DMS53 (cell line): ENCODE measurements at places on chromosomes 5 and 9.

DNA sequence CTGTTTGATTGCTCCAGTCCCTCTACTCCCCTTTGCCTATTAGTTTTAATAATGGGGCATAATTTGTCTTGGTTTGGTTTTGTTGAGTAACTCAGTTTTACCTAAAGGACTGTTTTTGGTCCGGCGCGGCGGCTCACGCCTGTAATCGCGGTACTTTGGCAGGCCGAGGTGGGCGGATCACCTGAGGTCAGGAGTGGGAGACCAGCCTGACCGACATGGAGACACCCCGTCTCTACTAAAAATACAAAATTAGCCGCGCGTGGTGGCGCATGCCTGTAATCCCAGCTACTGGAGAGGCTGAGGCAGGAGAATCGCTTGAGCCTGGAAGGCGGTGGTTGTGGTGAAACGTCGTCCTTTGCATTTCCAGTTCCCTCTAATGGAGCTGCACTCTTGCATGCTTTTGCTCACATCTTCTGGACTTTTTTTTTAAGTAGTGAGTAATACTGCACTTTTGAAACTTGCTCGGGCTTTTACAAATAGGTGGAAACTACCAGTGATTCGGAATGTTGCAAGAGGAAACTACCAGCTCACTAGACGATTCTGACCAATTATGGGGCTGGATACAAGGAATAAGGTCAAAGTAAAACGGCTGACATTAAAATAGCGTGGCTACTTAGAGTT, 721 bp upstream of the MAML1 start:
- peak; percentile 78 for DNase-seq

DNA sequence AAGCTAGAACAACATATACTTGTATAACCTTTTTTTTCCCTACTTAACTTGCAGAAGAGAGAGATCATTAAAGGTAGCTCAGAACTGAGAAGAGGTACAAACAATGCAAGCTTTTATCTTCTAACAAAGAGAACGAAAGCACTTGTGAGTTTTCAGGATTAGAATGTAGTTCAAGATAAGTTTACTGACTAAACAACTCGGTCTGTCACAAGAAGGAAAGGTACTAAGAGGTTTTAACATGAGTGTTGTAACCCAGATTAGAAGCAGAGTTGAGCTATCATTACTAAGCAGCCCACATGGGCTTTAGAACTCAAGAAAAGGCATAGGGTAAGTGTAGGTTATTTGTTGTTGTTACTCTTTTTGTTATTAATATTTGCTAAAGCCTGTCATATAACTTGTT, 25.2 kb downstream of the GIN1 start:
- DNase-seq: no peak

DNA sequence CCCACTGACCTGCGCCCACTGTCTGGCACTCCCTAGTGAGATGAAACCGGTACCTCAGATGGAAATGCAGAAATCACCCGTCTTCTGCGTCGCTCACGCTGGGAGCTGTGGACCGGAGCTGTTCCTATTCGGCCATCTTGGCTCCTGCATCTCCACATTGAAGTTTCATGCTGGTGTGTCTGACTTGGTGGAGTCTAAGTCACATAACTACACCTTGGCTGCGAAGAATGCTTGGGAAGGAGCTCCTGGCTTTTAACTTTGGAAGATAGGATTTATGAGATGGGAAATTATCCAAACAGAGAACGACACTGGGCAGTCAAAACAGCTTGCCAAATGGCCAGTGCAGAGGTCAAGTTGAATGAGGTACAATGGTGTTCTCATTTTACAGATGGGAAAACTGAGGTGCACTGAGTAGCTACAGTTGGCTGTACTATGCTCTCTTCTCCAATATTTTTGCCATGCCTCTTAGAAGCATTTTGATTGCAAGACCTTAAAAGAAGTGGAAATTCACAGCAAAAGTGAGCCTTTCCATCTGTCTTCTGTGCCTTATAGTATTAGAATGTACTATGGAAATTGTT, 36.7 kb downstream of the CCDC192 start:
- no peak for DNase-seq

- DNase-seq: peak; percentile 78
Measured at GRCh38 chr9:37466037-37466709, 923 bp upstream of the ZBTB5 start.

- no peak for DNase-seq
Measured at GRCh38 chr5:35855187-35855586, 1.5 kb upstream of the IL7R start.

DNA sequence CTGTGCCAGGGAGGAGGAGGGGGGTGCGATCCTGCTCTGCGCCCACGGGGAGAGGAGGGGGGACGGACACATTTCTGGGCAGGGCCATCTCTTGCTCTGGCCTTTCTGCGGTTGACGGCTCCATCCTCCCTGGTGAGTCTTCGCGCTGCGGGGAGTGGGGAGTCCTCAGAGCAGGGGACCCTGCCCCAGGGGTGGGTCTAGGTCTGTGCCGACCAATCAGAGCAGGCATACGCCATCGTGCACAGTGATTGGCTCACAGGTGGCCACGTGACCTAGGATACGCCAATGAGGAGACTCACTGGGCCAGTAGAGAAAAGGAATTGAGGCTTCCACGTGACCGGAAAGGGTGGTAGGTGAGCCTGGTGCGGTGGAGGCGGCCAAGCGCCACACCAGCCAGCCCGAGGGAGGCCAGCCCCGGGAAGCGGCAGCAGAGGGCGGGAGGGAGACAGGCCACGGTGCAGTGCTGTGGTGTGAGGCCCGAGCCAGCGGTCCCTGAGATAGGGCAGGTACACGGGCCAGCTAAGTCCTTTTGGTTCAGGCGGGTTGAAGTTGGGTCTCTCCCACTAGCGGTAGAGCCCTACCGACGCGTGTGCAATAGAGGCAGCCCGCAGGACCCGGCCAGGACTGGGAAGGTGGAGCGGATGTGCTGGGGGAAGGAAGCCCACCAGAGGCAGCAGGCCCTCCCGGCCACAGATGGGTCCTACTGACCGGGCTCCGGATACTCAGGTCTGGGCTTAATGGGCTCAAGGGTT, 65.2 kb upstream of the RNF130 start:
- no peak for DNase-seq

- DNase-seq: no peak
Measured at GRCh38 chr5:149739371-149739770, 9.3 kb downstream of the PPARGC1B start.

DNA sequence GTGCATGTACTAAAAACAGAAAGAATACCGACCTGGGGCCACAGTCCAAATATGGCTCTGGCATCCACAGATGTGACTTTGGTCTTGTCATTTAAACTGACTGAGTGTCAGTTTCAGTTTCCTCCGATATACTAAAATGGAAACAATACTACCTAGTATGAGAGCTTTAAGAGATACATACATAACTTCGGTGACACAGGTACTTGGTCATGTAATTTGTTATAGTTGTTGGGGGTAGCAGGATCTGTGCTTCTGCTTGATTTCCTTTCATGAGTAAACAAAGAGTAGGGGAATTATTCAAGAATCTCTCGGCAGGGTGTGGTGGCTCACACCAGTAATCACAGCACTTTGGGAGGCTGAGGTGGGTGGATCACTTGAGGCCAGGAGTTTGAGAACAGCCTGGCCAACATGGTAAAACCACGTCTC, 32.1 kb downstream of the MTMR12 start:
- DNase-seq: no peak

DNA sequence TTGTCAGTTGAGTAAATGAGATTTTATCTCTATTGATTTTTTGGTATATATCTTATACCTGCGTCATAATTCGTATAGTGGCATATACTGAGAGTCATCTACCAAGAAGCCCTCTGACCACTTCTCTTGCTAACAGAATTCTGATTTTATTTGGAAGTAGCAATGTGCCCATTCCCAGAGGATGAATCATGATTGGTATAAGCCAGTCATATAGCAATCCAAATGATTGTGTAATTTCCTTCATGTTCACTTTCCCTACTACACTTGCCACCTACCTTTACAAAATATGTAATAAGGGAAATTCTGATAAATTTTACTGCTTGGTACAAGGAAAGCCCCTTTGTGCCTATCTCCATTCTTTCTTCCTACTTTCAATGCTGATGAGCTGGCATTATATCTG, 16.1 kb upstream of the ZNF462 start:
- DNase-seq: no peak

DNA sequence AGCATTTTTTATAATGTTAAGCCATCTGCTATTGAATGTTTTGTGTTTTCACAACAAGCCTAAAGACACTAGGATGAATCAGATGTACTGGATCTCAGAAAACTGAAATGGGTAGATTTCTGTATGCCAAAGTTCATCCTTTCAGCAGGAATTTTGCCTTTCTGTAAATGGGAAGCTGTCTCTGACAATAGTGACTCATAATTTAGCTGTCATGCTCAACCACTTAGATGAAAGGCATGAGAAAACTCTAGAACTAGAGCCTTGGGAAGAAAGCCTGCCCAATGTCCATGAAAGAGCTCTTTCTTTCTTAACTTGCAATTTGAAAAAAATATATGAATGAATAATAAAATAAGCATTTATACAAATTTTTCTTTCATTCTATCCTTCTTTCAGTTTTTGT, 616.0 kb upstream of the EDIL3 start:
- peak; percentile 52 for DNase-seq

GRCh38 chr9:123335193-123335985, 20.6 kb upstream of the CRB2 start:
- no peak for DNase-seq

DNA sequence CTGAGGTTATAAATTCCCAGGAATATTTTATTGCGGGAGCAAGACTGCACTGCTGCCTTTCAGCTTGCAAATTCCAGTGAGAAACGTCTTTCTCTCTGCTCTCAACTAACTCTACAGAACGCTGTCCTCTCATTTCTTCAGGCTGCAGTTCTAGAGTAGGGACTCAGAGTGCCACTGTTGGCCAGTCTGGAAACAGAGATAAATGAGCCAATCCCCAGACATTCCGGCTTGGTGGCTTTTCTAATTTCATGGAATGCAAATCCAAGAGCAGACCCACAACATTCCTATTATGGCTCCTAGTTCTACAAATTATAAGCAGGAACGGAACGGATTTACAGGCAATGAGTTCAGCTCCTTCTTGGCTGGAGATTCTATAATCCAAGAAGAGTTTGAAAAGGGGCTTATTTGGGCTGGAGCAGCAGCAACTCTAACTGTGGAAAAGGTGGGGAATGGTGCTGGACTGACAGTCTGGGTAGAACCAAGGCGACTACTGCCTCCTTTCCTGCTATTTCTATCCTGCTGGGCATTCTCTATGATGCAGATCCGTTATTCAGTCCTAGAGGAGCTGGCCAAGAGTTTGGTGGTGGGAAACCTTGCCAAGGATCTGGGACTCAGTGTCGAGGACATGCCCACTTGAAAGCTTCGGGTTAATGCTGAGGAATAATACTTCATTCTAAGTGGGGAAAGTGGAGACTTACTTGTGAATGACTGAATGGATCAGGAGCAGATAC, 9.3 kb downstream of the PCDHGA12 start:
- DNase-seq: no peak

GRCh38 chr5:108728566-108729241, 19.0 kb upstream of the FER start:
- peak; percentile 40 for DNase-seq

DNA sequence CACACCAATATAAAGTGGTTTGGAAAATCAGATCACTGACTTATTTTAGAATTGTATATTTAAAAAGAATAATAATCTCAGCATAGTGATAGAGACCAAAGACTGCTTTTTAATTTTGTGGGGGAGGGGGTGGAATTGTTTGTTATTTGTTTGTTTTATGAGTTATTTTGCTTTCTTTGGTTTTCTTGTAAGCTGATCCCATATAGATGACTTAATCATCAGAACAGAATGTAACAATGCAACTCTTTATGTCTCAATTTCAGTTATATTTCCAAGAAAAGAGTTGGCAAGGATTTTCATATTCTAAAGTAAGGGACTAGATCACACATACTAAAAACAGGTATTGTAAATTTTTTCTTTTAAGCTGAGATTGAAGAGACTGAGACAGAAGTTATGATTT, 984.9 kb downstream of the TLE4 start:
- no peak for DNase-seq

- DNase-seq: no peak
Measured at GRCh38 chr9:13141629-13142028, 137.9 kb downstream of the MPDZ start.

GRCh38 chr5:10311595-10312425, 4.1 kb upstream of the CMBL start:
- no peak for DNase-seq

DNA sequence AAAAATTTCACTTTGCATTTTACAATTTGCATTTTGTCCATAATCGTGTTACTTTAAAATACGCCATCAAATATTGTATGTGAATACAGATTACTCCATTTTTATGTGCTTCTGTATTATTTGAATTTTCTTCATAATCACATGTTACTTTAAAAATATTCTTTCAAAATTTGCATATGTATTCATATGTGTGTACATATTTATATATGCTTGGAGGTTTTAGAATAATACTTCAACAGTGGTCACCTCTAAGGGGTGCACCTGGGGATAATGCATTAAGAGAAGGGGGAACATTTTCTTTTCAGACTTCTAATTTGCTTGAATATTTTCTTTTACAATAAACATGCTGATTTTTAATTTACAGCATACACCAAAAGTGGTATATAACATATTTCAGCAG, 21.9 kb upstream of the ELL2 start:
- no peak for DNase-seq

DNA sequence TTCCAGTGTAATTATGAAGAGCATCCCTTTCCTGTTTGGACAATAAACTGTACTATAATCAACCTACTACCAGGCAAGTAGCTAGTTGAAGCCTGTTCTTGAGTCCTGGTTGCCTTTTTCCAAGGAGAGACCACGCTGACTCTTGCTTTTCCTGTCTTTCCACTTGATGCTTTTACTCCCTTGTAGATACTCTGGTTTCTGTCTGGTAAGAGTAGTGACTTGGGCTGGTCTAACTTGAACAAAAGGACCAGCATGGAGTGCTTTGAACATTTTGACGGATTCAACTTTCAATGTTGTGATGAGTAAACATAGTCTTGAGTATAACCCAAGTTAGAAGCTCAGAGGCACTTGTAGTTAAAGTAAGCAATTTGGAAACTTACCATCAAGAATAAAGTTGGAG, 464.3 kb downstream of the GADD45G start:
- DNase-seq: peak; percentile 7

GRCh38 chr5:16483361-16483760, 17.8 kb upstream of the ZNF622 start:
- peak; percentile 67 for DNase-seq

- DNase-seq: no peak
Measured at GRCh38 chr9:136058084-136058483, 37.0 kb downstream of the NACC2 start.

- peak; percentile 72 for DNase-seq
Measured at GRCh38 chr9:26331223-26331622, 561.4 kb downstream of the CAAP1 start.

- DNase-seq: no peak
Measured at GRCh38 chr5:132431632-132432031, 58.9 kb downstream of the IRF1 start.

- peak; percentile 48 for DNase-seq
Measured at GRCh38 chr5:75050415-75050814, 1.9 kb downstream of the GCNT4 start.

DNA sequence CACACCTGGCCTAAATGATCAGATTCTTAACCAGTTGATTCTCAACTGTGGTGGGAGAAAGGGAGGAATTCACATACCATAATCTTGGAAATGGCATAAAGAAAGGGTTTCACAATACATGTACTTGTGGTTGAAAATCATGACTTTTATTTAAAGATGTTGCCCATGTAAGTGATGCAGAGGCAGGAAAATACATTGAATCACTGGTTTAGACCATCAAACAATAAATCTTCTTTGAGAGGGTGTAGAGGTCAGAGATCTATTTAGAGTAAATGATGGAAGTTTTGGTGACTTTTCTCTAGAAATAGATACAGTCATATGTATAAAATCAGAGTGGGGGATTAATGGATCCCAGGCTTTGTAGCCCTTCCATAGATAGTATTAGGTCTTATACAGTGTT, 15.4 kb downstream of the NDUFS4 start:
- DNase-seq: no peak
